Transverse colon (tissue), 4 donors: ENCODE measurements at places on chromosomes 12 and 14. TPM values are rescaled to one million over a fixed set of nuclear protein-coding genes. Genes with fewer than 3 reads are reported as not detected.

- no peak for DNase-seq
Observed at GRCh38 chr12:50102646-50103309, 1.0 kb upstream of the GPD1 start.

GRCh38 chr12:62846491-62846890 lies 88.5 kb downstream of the PPM1H start:
- no peak for DNase-seq

- no peak for DNase-seq
Observed at GRCh38 chr14:27389402-27389801, 791.6 kb upstream of the NOVA1 start.

- DNase-seq, result no peak
Observed at GRCh38 chr14:79246173-79246572, 965.1 kb downstream of the DIO2 start.

- DNase-seq, result no peak
Observed at GRCh38 chr12:114412307-114412706, 6.4 kb upstream of the TBX5 start.

GRCh38 chr12:115135800-115136211 lies 451.8 kb upstream of the TBX3 start:
- peak; percentile 23 for DNase-seq

DNA sequence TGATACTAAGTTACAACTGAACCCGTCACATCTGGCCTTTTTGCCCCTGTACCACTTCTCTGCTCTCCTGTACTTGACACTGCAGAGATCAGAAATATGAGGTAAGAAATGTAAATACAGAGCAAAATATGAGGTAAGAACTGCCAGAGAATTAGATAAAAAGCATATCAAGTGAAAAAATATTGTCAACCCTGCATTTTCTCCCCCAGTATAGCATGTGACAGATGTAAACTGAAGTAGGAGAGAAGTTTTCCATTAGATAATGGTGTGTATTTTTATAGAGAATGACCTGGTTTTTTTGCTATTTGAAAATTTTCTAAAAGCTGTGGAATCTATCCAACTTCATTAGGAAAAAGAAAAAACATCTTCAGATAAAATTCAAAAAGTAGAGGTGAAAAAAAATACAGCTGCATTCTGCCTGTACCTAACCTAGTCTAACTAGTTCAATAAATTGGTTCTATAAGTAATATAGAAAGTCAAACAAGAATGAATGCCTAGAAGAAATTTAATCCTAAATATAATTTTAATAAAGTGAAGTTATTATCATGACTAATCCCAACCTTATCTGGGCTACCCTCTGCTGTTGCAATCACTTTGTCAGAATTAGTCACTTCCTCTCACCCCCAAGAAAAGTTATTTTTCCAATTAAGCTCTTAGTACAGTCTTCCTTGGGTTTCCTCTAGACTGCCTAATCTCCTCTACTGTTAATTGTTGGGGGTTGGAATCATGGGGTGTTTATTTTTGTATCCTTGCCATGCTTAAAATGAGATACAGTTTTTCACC lies 210.0 kb downstream of the RASSF9 start:
- no peak for DNase-seq

DNA sequence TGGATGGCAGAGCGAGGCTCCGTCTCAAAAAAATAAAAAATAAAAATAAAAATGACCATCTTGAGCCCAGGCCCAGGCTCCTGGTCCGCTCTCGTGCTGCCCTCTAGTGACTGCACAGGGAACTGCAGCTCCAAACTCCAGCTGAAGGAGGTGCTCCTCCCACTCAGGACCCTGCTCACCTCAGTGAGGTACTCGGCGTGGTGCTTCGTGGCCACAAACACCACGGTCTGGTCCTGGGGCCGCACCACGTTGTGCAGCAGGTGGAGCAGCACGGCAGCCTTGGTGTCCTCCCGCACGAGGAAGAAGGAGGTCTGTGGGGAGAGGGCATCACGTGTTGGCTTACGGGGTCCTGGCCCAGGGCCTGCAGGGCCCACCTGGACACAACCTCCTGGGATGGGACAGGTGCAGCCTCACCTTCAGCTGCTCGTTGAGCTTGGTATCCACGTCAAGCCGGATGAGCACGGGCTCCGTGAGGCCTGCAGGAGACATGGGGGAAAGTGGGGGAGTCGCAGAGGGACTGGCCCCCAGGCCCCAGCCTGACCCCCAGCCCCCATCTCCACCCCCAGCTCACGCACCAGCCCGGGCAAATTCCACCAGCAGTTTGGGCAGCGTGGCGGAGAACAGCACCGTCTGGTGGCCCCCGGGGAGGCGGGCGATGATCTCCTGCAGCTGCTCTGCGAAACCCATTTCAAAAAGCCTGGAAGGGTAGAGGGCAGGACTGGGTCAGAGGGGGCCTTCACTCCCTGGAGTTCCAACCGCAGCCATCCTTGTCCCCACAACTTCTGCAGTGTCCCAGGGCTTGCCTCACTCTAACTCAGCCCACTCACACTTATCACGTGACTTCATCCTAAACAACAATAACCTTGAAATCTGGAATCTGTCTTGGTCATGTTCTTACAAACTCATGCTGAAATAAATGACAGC lies 10.6 kb downstream of the DDX54 start:
- peak; percentile 78 for DNase-seq

- DNase-seq, result no peak
Observed at GRCh38 chr12:83769151-83769550, 1082.4 kb downstream of the TMTC2 start.

GRCh38 chr12:12486661-12487240 lies 75.9 kb downstream of the DUSP16 start:
- no peak for DNase-seq

DNA sequence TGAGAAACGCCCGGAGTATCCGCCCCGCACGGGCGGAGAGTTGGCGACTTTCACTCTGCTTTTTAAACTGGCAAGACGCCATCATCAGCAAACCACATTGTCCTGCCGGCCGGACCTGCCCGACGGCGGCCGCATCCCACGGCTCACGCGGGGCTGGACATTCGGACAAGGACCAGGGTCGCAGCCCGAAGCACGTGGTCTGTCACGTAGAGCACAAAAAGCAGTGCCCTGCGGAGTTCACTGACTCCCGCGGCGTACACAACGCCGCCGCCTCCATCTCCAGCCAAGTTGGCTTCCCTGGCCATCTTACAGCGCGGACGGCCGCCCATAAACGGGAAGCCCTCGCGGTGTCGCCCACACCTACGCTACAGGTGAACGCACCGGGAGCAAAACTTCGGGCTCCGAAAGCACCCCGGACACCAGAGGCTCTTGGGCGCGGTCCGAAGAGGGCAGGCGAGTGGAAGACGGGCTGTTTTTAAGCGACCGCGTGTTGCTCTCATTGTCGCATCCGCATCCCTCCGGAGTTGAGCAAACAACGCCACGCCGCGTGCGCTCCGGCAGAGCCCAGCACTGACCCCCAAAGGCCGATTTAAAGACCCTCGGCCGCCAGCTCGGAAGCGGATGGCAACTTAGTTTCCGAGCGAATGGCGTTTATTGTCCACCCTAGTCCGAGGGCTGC lies 966 bp downstream of the SINHCAF start:
- peak; percentile 61 for DNase-seq

GRCh38 chr14:61119006-61119405 lies 138.0 kb downstream of the SLC38A6 start:
- no peak for DNase-seq

- DNase-seq, result peak; percentile 59
Observed at GRCh38 chr12:93813972-93814821, 137.0 kb downstream of the CRADD start.

DNA sequence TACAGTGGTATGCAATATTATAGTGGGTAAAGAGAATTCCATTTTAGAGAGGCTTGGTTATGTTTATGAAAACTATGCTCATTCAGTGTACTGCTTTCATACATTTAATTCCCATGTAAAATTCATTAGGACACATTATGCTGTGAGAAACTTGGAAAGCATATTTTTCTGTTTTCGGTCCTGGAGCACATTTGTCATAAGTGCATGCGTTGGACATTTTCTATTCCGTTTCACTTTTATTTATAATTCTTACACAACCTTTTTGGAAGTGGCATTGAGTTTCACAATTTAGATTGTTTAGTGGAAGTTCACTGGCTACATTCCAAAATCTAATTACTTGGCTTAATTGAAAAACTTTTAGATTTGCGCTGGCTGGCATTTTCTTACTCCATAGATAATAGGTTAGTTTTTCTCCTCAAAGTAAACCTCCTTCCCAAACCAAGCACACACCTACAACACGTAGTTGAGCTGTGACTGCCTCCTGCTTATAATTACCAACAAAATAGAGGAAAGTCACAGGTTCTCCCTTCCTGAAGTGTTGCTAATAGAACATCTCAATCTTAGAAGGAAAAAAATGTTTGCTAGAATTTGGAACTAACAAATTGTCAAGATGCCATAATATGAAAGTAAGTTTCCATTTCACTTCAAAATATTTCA lies 938.5 kb downstream of the TRHDE start:
- DNase-seq, result no peak

GRCh38 chr12:130026608-130027176 lies 122.9 kb upstream of the TMEM132D start:
- peak; percentile 27 for DNase-seq

- no peak for DNase-seq
Observed at GRCh38 chr12:26938701-26939062, 412 bp downstream of the FGFR1OP2 start.

GRCh38 chr12:110742718-110743570 lies at the start of gene PPP1CC:
TSS of gene PPP1CC (minus strand) at chr12:110742891. CDS start at chr12:110742707, 184 bp downstream.
- peak; percentile 94 for DNase-seq

DNA sequence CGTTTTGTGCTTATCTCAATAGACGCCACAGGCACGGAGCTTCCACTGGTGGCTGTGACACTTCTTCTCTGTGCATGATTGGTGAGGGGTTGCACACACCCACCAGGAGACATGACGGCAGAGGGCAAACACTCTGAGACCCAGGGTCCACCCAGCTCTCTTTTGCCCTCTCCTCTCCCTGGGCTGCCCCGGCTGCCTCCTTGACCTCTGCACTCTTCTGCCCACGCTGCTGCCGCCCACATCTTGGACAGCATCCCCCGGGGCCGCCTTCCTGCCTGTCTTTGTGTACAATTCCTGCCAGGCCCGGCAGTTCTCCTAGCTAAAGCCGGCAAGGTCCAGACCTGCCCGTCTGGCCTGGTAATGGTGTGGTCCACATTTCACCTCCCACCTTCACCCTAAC lies 44.7 kb downstream of the DPF3 start:
- no peak for DNase-seq

GRCh38 chr14:90263748-90264449 lies 7.5 kb downstream of the PSMC1 start:
- DNase-seq, result no peak

DNA sequence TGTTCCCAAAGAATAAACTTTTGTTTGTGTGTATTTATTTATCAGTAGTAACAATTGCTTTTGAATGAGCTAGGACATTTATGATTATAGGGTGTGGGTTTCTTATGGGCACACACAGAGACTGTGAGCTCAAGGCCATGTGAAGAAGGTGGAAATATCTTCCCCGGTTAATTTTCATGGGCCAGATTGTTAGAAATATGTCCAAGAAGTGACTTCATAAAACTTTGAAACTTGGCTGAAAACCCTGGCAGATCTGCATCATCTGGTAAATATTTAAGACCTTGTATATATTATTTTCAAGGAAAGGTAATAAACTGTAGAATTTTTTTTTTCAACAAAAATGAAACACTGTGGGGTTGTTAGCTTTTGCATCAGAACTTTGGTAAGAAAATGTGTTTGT lies 53.5 kb upstream of the RNU6-8 start:
- no peak for DNase-seq

GRCh38 chr14:80485764-80486163 lies 274.5 kb upstream of the DIO2 start:
- no peak for DNase-seq

GRCh38 chr14:66444271-66444927 lies 41.8 kb upstream of the CCDC196 start:
- DNase-seq, result no peak

- no peak for DNase-seq
Observed at GRCh38 chr12:101372431-101372830, 35.1 kb downstream of the ARL1 start.

- DNase-seq, result no peak
Observed at GRCh38 chr12:28235015-28235414, 44.8 kb downstream of the CCDC91 start.

Gene MUCL1
- total RNA-seq, result not detected

Gene SCN8A
- total RNA-seq, result 3.5 TPM

Gene SLC38A4
- total RNA-seq, result 19.7 TPM

Gene AMIGO2
- total RNA-seq, result 4.5 TPM

Gene TMEM179
- not detected for total RNA-seq

Gene SIX6
- total RNA-seq, result not detected

Gene DIP2B
- total RNA-seq, result 50.3 TPM

Gene CLEC2A
- total RNA-seq, result not detected

Gene BCL2L14
- total RNA-seq, result 27.5 TPM

Gene ARF6
- 120 TPM for total RNA-seq

Gene NFE2
- total RNA-seq, result not detected
